ENCODE measurements at places on chromosomes 4 and X.

DNA sequence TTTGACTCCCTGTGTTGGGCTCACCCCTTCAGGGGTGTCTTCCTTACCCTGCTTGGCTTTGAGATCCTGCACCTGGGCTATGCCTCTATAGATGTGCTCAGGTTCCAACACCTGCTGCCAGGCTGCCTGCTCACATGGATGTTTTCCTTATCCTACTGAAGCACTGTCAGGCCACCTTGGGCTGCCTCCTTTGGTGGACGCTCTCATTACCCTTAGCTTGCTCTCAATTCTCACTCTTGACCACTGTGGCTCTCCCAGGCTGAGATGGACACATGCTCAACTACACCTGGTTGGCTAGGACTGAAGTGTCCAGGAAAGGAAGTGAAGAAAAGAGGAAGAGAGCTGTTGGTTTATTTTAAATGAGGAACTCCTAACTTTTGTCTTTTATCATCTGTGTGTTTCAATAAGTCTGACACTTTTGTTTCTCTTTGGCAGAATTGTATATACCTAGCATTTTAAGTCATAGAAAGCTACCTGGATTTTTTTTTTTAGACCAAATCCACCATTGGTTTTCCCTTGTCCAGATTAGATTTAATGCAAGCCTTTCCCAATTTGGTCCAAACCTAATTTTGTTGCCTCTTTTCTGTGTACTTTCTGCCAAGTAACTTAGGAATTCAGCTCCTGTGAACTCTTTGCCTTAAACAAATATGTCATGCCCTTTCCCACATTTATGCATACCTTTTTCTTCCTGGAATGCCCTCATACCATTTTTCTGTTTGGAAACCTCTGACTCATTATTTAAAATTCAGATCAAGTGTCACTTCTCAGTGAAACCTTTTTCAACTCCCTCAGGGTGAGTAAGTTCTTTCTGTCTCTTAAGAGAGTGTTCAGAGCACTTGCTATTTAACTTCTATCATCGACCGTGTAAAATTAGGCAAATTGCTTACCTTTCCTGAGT is 175.8 kb downstream of the GC start:
- no peak for DNase-seq

GRCh38 chrX:115650916-115651315 is 89.9 kb downstream of the PLS3 start:
- no peak for DNase-seq

DNA sequence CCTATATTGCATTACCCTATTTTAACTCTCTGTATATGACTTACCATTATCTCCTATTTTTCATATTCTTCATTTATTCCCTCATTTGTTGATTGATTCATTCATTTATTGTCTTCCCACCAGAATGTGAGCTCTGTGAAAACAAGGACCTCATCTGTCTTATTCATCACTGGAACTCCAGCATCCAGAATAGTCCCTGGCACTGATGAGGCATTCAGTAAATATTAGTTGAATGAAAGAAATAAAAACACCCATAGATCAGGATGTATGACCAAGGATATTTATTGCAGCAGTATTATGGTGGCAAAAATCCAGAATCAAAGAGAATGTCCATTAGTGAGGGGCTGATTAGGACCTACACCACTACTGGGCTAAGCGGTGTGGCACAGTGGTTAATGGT is 164.9 kb downstream of the SPRY1 start:
- DNase-seq: no peak

GRCh38 chrX:130830599-130831346 is 72.2 kb downstream of the ENOX2 start:
- DNase-seq: no peak

- no peak for DNase-seq
Measured at GRCh38 chr4:142124874-142125273, 488.5 kb downstream of the IL15 start.

DNA sequence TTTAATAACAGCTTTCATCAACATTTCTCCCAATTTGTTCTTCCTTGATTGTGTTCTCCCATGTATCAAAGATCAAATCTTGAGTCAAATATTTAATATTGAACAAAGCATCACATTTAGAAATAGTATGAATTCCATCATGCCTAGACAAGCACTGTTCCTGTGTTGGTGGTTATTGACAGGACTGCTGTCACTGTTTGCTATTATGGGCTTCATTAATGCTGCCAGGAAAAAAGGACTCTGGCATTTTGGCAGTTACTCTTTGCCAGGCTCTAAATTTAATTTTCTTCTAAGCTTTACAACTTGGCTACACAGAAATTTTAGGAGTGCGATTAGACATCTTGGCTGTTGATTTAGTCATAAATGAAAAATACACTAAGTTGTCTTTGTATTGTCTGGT is 295.9 kb upstream of the NRK start:
- DNase-seq: no peak

GRCh38 chr4:55385201-55385649 is 10.5 kb upstream of the TMEM165 start:
- DNase-seq: no peak

- no peak for DNase-seq
Measured at GRCh38 chrX:123324625-123325024, 140.5 kb downstream of the GRIA3 start.

- DNase-seq: no peak
Measured at GRCh38 chrX:53266914-53267313, 14.5 kb downstream of the IQSEC2 start.

Data from activated naive CD4-positive, alpha-beta T cell treated with Interleukin-2 at 50 U/mL for 16 hours (primary cell).